ENCODE measurements at places on chromosomes 16 and 17. TPM values are rescaled to one million over a fixed set of nuclear protein-coding genes. Genes with fewer than 3 reads are reported as not detected.

- DNase-seq = no peak
Observed at GRCh38 chr17:79655672-79656290, 44.9 kb upstream of the RBFOX3 start.

GRCh38 chr17:76868176-76868668 lies at the start of gene MGAT5B:
Gene MGAT5B (plus strand): TSS chr17:76868404. CDS start chr17:76869030, 626 bp downstream.
- DNase-seq = peak; percentile 61

The KRT39 gene
- not detected for polyA plus RNA-seq

DNA sequence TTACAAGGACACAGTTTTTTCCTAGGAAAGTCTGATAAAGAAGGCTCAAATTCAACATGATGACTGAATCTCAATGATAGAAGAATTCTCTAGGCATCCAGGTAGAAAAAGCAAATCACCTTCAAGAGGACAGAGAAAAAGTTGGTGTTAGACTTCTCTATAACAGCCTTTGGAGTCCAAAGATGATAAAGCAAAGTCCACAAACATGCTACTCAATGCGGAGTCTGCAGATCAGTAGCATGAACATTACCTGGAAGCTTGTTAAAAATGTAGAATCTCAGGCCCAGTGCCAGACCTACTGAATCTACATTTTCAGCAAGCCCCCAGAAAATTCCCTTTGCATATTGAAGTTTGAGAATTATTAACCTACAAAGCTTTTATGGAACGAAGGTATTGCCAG lies 41.4 kb upstream of the MAP2K6 start:
- DNase-seq = no peak

The ITGB4 gene
- polyA plus RNA-seq = 1,059 TPM

GRCh38 chr16:69108064-69108904 lies 2.8 kb downstream of the HAS3 start:
- DNase-seq = no peak

DNA sequence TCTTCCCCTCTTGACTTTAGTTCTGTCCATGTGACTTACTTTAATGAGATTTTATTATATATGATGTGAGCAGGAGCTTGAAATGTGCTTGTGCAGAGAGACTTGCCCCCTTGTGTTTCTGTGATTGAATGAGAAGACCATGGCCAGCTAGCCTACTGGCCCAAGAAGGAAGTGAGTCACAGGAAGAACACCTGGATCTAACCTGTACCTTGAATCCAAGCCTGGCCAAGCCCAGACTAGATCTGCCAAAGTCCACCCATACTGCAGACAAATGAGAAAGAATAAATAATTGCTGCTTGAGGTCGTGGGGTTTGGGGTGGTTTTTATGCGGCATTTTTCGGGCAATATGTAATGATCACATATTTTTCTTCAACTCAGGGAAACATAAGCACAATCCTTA lies 9.6 kb downstream of the ABCA10 start:
- peak; percentile 39 for DNase-seq

- DNase-seq = peak; percentile 86
Observed at GRCh38 chr17:41772218-41772585, 14.3 kb downstream of the JUP start.

Data from mammary epithelial cell (primary cell).